ENCODE measurements at places on chromosomes 5 and 9.

GRCh38 chr9:87603854-87604490 lies 106.3 kb downstream of the DAPK1 start:
- DNase-seq, result no peak

DNA sequence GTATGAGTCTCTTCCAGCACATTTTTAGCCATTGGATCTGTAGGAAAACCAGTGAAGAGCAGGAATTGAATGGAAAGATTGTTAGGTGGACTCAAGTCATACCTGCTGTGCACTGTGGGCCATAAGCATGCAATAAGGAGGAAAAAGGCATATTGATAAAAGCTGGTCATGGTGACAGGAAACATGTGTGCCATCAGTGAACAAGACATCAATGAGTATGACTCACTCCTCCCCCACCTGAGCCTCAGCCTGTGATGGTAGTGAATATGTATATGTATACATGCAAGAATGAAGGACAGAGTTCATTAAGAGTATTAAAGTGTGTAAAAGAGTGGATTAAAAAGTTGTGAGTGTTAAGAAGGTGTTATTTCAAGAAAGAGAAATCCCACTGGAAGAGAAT lies 164.5 kb downstream of the TMEM38B start:
- DNase-seq, result no peak

DNA sequence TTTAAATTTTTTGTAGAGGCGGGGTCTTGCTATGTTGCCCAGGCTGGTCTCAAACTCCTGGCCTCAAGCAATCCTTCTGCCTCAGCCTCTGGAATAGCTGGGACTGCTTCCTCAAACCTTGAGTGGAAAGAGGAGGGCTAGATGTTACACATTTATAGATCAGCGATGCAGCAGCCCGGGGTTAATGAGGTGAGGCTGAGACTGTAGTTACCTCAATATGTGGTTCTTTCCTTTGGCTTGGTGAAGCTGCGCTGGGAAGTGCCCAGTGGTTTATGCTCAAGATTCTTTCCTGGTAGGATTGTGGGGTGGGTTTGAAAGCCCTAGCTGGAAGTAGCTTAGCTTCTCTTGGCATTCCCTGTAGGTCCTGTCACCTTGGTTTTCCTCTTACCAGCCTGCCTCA lies 22.5 kb downstream of the ZNF618 start:
- DNase-seq, result peak; percentile 80

- DNase-seq, result peak; percentile 98
These were observed 66.8 kb upstream of the ITGA2 start for GRCh38 chr5:52922384-52922783.

DNA sequence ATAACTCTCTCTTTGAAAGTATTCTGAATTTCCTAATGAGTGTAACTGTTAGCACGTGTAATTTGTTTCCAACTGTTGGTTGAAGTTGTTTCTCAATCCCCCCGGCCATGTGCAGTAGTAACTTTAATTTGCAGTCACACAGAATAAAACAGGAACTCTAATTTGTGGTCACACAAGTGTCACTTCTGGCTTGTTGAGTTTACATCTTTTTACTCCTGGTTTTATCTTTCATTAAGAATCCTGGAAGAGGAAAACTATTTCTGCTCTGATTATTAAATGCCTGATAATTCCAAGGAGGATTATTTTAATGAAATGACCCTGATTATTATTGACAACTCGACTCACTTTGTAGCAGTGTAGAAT lies 1.2 kb downstream of the SCAMP1 start:
- DNase-seq, result no peak

DNA sequence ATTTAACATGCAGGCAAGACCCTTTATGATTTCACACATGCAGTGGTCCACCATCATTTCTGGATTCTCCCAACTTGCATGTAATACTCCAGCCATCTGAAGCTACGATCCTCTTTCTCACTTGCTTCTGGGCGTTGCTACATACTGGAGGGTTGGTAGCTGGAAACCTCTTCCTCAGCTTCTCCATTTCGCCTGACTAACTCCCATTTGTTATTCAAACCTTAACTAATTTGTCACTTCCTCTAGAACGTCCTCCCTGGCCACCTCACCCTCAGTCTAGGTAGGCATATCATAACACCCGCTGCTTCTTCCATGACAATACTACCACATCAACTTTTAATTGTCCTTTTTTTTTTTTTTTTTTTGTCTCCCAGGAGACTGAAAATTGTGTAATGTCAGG lies 72.6 kb upstream of the EQTN start:
- DNase-seq, result no peak

- no peak for DNase-seq
These were observed 98.6 kb downstream of the PAM start for GRCh38 chr5:102853680-102854079.

DNA sequence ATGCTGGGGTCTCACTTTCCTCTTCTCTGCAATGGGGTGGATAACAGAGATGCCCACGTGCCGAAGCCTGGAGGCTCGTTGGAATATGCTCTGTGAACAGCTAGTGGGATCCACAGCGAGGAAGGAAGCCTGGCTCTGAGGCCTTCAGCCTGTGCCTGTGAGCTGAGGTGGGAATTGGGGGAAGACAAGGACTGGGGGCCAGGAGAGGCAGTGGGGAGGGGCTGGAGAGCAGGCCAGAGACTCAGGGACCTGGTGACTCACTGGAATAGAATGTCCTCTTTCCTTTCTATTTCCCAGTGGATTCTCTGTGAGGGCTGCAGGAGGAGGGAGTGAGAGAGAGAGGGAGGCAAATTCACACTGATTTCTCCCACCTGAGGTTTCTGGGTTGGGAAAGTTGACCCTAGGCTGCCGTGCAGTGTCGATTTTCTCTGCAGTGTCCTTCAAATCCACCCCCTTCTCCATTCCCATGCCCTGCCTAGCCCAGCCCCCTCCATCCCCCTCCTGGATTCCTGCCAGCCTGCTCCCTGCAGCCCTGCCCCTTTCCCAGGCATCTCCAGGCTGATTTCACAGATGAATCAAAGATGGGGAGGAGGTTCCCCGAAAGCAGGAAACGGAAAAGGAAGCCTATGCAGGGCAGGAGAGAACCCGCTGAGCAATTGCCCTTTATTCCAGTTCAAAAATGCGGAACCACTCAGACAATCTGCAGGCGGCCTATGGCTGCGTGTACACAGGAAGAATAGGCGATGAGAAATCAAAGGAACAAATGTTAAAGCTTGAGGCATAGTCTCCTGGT lies 1.4 kb upstream of the SPAAR start:
- DNase-seq, result peak; percentile 96

DNA sequence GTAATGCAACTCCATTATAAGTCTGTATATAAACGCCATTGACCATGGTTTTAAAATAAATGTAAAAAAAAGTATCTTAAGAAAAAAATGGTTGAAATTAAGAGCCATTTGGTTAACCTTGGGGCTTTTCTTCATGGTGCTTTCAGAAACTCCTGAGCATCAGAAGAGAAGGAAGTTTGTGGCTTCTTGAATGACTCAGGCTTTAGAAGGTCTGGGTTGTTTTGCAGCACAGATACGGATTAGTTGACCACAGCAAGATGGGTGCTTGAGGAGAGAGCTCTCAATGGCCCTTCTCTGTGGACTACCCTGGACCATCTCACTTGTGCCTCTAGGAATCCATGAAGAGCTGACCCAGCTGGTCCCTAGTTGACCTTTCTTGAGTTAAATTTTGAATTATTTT lies 189.5 kb downstream of the TMEM38B start:
- DNase-seq, result no peak

DNA sequence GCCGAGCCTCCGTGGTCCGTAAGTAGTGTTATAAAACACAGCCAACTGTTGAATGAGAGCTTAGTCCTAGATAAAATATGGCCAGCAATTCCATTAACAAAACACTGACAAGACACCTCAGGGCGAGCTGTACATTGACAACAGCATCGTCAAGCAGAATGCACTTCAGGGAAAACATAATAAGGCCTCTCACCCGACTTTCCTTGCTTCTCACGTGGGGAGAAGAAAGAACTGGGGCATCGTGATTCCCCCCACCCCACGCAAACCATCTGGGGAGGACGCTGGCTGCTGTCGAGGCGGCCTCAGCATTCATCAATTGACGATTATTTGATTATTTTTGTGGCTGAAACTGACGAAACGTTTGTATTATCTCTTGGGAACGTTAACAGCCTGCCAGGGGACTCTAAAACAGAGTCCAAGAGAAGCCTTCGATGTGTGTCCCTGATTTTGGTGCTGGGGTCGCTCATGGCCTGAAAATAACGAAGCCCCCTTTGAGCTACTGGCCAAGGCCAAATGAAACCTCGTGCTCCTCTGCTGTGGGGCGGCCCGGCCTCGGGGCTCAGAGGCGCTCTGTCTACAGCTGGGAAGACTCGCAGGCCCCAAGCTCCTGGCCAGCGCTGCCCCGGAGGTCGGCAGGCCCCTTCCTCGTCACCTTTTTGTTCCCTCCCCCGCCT lies 464 bp downstream of the GDF9 start:
- no peak for DNase-seq

DNA sequence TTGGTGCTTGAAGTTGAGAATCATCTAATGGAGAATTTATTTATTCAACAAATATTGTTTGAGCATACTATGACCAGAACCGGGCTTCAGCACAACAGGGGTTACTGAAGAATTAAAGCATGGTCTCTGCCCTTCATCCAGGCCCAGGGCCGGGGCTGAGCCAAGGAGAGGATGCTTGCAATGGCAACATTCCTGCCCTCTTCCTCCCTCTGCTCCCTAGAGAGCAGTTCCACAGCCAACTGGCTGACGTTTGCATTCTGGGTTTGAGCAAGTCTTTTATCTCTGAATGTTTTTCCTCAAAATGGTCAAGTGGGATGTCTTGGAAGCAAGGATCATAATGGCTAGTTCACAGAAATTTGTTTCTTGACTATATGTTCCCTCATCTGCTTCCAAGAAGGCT lies 80.7 kb downstream of the GLDC start:
- no peak for DNase-seq

DNA sequence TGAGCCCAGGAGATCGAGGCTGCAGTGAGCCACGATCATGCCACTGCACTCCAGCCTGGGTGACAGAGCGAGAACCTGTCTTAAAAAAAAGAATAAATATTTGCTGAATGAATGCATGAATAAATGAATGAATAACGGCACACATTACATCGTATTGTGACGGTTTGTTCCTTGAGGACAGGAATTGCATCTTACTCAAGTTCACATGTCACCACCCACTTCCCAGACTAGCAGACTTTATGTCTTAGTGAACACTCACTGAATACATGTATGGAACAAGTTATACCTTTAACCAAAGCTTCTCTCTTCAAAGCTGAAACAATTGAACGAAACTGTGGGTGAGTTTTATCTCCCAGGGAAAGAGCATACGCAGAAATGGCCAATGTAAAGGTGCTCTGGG lies 53.2 kb upstream of the TRAF1 start:
- no peak for DNase-seq

DNA sequence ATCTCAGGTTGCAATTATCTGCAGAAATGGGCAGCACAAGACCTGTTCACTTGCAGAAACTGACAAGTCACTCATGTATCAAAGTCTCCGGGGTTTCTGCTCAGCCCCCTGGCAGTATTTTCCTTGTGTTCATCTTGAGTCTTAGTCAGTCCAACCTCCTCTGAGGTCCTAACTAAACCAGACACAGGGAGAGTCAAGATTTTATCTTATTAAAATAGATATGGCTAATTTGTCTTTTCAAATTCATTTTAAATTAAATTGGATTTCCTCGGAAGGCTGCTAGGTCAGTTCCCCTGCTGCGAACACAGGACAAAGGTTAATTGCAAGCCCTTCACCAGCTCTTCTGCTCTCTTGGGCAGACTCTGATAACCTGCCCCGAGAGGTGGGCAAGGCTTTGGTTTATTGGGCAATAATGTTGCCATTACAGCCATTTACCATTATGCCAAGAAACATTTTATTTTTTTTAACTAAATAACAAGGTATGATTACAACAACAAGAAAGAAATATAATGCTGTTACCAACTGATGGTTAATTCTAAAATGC lies 103.5 kb downstream of the MAPKAP1 start:
- DNase-seq, result no peak

- no peak for DNase-seq
These were observed 39.9 kb downstream of the MVB12B start for GRCh38 chr9:126366366-126367011.
